ENCODE measurements at places on chromosomes 6 and 20.

DNA sequence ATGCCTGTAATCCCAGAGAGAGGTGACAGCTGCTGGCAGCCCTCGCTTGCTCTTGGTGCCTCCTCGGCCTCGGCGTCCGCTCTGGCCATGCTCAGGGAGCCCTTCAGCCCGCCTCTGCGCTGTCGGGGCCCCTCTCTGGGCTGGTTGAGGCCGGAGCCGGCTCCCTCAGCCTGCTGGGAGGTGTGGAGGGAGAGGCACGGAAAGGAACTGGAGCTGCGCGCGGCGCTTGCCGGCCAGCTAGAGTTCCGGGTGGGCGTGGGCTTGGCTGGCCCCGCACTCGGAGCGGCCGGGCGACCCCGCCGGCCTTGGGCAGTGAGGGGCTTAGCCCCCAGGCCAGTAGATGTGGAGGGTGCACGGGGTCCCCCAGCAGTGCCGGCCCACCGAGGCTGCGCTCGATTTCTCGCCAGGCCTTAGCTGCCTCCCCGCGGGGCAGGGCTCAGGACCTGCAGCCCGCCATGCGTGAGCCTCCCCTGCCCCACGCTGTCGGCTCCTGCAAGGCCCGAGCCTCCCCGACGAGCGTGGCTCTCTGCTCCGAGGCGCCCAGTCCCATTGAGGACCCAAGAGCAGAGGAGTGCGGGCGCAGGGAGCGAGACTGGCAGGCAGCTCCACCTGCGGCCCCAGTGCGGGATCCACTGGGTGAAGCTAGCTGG, 34.6 kb downstream of the C6orf52 start:
- DNase-seq: no peak

- DNase-seq: no peak
These were observed 6.1 kb upstream of the TFAP2D start for GRCh38 chr6:50707191-50707590.

GRCh38 chr20:40711079-40711478, 22.0 kb upstream of the MAFB start:
- no peak for DNase-seq

DNA sequence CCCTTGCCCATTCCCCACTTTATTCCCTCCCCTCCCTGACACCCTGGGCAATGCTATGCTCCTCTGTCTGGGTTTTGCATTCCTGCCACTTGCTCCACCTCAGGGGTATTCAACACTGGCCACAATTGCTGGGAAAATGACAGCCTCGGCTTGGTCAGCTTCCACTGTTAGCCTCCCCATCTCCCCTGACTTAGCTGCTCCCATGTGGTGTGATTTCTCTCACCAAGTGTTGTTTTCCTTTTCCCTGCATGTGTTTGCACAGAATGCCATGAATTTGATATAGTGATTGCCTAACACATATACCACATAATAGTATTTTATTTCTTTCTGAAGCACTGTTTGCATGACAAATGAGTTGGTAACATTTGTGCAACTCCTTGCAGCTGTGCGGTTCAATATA, 1.4 kb upstream of the LEMD2 start:
- DNase-seq: no peak

GRCh38 chr6:149821492-149821891, 42.7 kb downstream of the LRP11 start:
- DNase-seq: no peak

DNA sequence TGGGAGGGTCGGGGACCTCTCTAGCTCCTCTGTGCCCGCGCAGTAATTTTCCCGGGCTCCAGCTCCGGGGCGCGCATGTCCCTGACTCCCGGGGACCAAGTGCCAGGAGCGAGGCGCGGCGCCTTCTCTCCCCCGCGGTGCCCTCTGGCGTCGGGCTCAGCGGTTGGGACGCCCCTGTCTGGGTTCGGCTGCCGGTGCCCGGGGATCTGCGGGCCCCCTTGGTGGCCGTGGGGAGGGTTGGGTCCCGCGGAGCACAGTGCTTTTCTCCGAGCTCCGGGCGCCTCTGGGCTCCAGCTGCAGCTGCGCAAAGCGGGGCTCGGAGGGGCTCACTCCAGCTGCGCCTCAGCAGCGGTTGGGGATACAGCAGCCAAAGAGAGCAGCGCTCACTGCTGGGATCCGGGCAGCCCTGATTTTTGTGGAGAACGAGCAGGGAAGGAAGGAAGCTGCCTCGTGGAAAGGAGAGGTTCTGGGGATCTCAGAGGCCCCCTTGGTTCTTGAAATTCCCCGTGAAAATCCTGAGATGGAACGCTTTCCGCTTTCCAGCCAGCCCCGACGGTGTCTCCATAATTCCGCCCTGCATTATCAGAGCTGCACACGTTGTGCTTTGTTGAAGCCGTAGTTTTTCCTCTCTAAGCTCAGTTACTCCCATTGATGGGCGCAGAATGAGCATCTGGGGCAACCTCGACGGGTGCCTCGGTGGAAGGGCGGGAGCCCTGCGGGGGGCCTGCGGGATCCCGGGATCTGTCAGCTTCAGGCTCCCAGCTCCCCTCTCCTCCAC, 861 bp downstream of the PPP1R14C start:
- no peak for DNase-seq

DNA sequence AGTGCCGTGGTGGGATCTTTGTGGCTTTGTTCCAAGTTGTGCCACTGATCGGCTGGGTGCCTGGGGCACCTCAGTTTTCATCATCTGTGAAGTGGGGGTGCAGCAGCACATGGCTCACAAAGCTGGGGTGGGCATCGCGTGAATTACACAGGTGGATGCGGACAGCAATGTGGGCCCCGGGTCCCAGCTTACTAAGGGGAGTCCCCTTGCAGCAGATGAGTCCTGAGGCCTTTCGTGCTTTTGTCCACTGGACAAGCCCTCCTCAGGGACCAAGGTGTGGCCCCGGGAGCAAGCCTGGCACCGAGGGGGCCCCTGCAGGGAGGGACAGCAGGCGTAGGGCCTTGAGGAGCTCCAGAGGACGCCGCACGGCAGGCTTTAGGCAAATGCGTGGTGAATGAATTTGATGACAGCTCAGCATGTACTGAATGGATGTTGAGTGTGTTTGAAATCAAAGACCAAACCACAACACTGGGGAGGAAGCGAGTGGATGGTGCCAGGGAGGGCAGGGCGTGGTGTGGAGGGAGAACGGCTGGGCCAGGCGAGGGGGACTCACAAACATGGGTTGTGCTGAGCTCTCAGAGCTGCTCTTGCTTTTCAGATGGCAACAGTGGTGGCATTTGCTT, 53.2 kb downstream of the IRF4 start:
- peak; percentile 34 for DNase-seq

GRCh38 chr6:159826968-159827647, 27.0 kb downstream of the PNLDC1 start:
- no peak for DNase-seq

DNA sequence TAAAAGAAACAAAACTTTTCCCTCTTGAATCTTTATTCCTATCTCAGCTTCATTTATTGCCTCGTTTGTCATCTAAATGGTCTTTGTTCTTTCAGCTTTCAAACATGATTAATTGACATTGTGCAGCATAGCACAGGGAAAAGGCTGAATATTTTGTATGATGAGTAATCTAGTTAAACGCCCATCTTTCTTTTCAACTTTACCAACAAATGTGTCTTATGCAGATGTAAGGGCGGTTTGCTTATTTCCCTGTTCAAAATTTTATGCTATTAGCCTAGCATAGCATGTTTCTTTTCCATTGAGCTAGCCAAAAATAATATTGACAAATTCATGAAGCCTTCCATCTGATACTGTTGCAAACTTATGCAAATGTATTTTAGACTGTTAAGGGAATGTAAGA, 176.4 kb upstream of the AKAP12 start:
- no peak for DNase-seq

DNA sequence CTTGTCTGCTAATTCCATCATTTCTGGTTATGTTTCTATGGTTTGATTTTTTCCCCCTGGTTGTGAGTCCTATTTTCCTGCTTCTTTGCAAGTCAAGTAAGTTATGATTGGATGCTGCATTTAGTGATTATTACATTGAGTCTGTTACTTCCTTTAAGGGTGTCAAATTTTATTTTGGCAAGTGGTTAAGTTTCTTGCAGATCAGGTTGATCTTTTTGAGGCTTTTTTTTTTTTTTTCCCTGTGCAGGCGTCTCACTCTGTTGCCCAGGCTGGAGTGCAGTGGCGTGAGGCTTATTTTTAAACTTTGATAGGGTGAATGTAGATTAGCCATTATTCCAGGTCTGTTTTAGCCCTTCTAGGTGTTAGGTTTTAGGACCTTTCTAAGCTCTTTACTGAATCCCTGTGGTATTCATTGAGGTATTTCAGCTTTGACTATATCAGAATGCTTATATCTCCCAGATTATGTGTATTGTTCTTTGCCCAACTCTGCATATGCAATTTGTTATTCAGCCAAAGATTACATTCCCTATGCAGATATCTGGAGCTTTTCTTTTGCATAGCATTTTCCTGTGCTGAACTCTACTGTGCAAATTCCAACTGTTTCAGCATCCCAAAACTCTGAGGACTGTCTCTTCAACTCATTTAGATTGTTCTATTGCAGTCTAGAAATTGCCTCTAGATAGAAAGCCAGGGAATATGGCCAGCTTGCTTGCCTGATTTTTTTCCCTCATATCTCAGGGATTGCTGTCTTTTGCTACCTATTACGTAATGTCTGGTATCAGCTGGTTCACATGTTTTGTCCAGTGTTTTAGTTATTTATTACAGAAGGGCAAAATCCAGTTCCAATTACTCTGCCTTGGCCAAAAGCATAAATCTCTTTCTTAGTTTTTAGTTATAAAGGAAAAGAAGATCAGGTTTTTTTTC, 113.3 kb downstream of the AFG1L start:
- no peak for DNase-seq

- no peak for DNase-seq
These were observed 34.0 kb downstream of the RSPO4 start for GRCh38 chr20:967796-968742.

- no peak for DNase-seq
These were observed 49.7 kb upstream of the NOP56 start for GRCh38 chr20:2602746-2603145.

DNA sequence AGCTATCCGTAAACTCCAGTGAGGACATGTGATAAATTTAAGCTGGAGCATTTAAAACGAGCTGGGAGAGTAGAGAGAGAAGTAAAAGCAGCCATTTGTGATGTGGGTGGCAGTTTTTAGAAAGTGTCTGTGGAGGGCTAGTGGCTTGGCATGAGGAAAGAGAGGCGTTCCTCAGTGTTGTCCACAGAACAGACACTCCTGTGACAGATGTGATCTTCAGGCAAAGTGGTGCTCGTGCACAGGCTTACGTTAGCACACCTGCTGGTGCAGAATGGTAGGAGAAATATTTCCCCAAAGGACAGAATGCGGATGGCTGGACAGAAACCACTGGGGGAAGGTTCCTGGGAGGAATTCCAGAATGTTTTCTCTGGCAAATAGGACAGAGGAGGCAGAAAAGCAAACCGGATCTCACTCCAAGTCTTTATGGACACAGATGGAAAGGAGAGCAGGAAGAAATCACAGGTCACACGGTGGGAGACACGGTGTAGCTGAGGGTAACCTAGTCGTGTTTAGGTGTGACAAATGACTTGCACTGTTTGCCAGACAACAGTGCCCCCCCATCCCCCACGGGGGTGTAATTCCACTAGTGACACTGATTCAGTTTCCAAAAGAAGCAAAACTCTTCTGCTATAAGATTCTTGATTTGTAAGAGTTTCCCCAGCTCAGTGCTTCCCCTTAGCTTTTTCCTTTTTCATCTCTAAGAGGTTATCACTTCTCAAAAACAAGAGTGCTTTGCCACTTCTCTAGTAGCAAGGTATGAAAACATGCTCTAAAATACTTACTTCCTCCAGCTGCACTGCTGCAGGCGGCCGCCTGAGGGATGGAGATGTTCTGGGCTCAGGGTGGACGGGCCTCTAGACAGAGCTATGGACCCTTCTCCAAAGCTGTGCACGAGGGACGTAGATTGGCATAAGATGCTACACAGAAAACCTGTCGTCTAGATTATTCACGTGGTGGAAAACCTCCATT, 293.2 kb downstream of the QKI start:
- no peak for DNase-seq

GRCh38 chr20:57751411-57751810, 41.6 kb upstream of the PMEPA1 start:
- no peak for DNase-seq

- no peak for DNase-seq
These were observed 193.8 kb downstream of the COL12A1 start for GRCh38 chr6:75012018-75012417.

GRCh38 chr20:53652090-53652858, 58.6 kb upstream of the ZNF217 start:
- DNase-seq: no peak

GRCh38 chr6:18497006-18497405, 109.9 kb downstream of the RNF144B start:
- no peak for DNase-seq

DNA sequence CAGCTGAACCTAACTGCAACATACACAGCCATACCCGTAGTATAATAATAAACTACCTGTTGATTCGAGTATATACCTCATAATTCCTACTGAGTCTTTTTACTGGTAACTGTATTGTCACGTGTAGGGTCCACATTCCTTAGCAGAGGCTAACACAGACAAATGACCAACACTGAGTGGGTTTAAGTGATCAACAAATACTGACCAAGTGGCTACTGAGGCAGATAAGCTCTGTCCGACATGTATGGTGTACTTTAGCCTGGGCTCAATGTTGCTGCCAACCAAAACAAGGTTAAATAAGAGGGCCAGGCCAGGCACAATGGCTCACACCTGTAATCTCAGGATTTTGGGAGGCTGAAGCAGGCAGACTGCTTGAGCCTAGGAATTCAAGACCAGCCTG, 12.7 kb downstream of the ELOVL5 start:
- DNase-seq: no peak

DNA sequence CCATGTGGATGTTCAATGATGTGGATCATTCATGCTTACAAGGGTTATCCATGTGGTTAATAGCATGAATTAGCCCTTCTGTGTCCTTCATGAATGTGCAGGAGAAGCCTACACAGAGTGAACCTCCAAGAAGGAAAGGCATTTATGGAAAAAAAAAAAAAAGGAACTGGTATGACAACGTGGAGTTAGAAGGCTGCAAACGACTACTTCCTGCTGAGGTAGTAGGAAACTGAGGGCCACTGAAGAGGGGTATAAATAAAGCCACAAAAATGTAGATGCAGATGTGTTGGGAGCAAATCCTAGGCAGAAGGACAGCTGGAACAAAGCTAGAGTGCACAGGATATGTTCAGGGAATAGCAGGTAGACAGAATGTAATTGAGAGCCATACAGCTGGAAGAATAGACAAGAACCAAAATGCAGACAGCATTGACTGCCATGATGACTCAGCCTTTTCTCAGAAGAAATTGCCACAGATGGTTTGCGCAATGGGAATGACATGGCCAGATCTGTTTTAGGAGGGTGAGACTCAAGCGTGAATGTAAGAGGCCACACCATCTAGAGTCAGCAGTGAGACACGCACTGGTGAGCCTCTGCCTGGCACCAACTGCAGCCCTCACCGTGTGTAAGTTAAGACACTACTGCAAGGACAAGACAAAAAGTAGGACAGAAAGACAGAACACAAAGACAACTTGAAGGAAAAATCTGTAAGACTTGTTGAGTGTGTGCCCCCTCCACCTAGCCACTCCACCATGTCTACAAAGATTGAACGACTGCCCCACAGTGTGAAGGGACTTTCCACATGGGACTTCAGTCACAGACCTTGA, 79.8 kb downstream of the KIF13A start:
- DNase-seq: no peak

Data from stimulated activated CD8-positive, alpha-beta memory T cell treated with anti-CD3 and anti-CD28 coated beads, Interleukin-2, amount 100 ng/mL, for 48 hours (primary cell).